Activated T-helper 1 cell treated with Interleukin-2 at 50 U/mL for 16 hours (primary cell): ENCODE measurements at places on chromosomes 4 and X.

GRCh38 chr4:178082906-178083305 is 640.7 kb upstream of the AGA start:
- no peak for DNase-seq

DNA sequence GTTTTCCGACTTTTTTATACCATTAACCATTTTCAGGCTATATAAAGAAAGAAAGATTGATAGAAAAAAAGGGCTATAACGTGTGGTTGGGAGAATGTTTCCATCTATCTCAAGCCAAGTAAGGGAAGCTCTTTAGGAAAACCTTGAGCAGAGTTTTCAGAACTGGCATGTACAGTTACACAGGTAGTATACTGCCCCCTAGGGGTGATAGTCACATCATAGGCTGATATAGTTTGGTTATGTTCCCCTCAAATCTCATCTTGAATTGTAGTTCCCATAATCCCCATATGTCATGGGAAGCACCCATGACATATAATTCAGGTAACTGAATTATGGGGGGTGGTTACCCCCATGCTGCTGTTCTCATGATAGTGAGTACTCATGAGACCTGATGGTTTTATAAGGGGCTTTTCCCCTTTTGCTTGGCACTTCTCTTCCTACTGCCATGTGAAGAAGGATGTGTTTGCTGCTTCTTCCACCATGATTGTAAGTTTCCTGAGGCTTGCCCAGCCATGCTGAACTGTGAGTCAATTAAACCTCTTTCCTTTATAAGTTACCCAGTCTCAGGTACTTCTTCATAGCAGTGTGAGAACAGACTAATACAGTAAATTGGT is 186.8 kb downstream of the TMA16 start:
- no peak for DNase-seq

DNA sequence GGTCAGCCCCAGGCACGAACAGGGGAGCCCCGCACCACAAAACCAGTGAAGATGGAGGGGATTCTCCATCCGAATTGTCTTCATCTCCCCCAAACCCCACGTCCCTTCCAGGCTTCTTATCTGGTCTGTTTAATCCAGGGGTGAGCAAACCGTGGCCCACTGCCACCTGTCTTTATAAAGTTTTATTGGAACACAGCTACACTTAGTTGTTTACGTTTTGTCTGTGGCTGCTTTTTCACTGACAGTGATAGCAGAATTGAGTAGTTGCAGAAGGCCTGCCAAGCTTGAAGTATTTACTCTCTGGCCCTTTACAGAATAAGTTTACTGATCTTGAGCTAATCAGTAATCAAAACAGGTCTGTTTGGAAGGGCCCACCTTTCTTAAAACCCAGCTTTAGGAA is 324.0 kb downstream of the ARHGAP10 start:
- no peak for DNase-seq

- no peak for DNase-seq
These were observed 201.6 kb upstream of the GRIA3 start for GRCh38 chrX:122982521-122982920.

- no peak for DNase-seq
These were observed 39.2 kb downstream of the PRRG1 start for GRCh38 chrX:37388413-37388812.

- DNase-seq, result no peak
These were observed 21.5 kb downstream of the UVSSA start for GRCh38 chr4:1368421-1369090.

DNA sequence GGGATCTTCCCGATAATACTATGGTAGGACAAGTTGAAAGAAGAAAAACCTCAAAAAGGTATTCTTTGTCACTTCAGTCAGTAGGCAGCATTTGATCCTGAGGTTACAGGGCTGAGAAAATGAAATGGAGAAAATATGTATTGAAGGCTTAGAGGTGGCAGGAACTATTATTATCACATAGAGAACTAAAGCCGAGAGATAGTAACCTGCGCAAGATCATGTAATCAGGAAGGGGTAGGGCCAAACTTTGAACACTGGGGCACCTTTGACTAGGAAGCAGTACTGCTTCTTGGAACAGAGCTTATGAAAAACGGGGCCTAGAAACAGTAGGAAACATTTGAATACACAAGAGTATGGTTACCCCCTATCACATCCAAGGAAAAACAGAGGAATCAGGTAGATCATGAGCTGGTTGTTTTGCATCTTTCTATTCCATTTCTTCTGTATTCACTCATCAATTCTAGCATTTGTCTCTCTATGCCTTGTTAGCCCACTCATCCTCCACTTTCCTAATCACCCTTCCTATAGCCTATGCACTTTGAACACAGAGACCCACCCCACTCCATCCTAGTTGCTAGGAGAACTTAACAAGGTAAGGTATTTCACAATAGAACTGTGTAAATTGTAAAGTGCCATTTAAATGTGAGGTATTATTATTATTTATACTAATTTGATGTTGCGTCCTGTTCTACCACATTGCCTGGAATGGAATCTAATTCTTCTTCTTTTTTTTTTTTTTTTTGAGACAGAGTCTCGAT is 34.6 kb upstream of the SLC9A7 start:
- no peak for DNase-seq

GRCh38 chr4:184591070-184591677 is 58.1 kb downstream of the CASP3 start:
- DNase-seq, result no peak

DNA sequence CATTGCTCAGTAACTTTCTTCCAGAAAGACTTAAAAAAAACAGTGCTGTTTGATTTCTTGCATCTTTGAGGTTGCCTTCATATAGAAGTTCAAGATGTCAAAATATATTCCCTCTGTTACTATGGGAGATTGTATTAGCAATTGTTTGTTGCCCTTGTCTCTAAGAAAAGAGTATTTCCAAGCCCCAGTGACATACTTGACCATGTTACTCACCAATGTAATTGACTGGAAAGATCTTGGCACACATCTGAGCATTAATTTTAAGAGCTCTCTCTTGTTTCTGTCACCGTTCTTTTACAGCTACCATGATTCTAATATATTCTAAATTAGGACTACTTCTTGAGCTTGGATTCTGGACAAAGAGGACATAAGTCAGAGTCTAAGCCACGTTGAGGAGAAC is 902.7 kb upstream of the EPHA5 start:
- DNase-seq, result no peak

- DNase-seq, result no peak
These were observed 15.7 kb upstream of the WDR19 start for GRCh38 chr4:39166669-39167068.
